ENCODE measurements at places on chromosomes 11 and 22.

DNA sequence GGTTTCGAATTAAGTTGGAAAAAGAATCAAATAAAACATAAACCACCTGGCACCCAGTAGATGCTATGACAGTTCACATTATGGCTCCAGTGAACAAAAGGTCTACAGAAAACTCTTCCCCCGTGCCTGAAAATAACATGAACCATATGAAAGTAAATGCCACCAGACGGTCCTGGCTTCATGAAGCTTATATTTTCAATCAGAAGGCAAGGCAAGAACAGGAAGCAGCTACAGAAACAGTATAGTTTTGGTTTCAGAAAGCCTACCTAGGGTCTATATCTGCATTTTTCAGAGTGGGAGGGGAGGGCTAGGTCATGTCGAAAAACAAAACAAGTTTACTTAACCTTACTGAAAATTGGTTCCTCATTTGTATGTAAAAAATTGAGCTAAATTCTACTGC, 9.8 kb downstream of the RAB30 start:
- no peak for DNase-seq

DNA sequence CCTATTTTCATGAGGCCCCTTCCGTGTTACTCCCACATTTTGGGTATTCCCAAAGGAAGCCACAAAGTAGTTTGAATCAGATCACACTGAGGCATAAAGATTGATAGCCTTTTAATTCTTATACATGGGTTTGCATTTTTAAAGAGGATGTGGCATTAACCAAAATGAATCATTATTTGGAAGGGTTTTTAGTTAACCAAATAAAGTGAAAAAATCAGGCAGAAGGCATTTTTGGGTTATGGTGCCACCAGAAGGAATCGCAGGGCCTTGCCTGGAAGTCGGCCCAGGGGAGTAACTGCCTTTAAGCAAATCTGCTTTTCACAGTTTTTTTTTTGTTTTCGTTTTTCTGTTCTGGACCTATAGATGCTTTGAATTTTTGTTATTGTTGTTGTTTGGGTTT, 55.4 kb downstream of the HSD17B12 start:
- no peak for DNase-seq

DNA sequence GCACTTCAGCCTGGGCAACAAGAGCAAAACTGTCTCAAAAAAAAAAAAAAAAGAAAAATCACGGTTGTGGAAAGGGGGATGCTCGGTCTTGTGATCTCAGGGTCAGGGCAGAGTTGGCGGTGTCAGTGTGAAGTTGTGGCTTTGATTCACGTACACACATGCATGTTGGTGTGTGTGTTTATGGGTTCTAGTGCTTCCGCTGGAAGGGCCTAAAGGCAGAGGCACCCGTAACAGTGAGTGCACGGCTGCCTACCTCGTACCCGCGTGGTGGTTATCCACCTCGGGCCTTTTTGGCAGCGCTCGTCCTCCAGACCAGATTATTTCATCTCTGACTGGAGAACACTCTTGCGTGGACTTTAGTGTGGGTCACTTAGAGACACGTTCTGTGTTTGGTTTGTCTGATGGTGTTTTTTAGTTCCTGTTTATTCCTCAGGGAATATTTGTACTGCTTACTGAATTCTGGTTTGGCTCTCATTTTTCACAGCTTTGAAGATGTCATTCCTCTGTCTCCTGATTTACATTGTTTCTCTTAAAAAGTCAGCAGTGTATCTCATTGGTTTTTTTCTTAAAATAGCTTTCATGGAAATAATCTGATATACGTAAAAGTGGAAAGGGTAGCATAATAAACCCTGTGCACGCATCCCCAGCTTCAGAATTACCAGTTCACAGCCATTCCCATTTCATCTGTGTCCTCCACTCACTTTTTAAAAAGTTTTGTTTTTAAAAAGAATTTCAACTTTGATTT, 15.6 kb downstream of the ZBED4 start:
- no peak for DNase-seq

DNA sequence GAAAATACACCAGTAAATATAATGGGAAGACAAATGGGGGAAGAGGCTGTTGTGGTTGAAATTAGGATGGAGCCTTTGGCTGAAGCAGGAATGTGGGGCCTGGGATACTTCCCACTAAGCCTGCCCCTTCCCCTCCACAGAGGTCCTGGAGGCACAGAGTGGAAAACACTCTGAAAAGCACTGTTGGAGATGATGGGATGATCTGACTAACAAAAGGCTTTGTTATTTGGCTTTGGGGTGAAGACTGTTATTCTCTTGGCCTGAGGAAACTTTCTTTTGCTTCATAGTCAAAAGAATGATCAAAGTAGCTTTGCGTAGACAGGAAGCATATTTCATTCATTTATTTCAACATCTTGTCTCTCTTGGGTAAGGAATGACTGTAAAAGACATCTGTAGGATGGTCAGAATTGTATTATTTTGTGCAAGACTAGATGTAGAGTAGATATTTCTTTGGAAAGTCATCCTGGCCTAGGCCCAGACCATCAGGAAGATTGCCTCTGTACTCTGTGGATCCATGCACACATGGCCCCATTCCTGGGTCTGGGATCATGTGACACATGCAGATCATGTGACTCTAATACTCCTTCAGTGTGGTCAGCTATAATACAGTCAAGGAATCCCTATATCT, 111.4 kb downstream of the SPON1 start:
- no peak for DNase-seq

DNA sequence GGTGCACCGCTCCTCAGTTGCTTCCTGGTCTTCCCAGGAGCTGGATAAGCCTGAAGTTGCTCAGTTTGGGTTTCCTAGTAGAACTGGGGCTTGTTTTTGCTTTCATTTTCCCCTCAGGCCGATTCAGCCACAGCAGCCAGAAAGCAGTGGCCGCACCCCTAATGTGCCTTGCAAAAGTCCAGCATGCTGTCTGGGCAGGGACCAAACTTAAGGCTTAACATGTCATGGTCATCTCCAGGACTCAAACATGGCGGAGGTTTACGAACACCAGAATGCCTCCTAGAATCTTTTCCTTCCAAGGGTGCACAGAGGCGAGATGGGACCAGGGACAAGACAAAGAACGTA, 2.5 kb downstream of the GNG3 start:
- no peak for DNase-seq

- DNase-seq, result no peak
Observed at GRCh38 chr11:122804796-122805195, 33.5 kb upstream of the CRTAM start.

- no peak for DNase-seq
Observed at GRCh38 chr11:17812091-17812864, 77.7 kb downstream of the KCNC1 start.

DNA sequence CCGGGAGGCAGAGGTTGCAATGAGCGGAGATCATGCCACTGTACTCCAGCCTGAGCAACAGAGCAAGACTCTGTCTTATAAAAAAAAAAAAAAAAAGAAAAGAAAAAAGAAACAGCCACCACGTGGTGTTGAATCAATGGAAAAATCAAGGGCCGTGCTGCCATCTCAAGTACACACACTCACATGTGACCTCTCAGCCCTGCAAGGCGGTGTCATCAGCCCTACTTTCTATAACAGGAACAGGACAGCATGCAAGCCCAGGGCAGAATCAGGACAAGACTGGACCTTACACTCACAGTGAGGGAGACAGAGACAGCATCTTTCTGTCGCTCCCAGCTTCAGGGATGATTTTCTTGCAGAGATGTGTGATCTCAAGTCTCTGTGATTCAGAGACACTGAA, 179.6 kb downstream of the MPPED1 start:
- DNase-seq, result no peak
